ENCODE measurements at places on chromosomes 2 and 18.

GRCh38 chr2:43318791-43319190 is 92.4 kb upstream of the ZFP36L2 start:
- DNase-seq, result no peak

- DNase-seq, result no peak
Measured at GRCh38 chr2:101980368-101980767, 11.4 kb upstream of the IL1R2 start.

DNA sequence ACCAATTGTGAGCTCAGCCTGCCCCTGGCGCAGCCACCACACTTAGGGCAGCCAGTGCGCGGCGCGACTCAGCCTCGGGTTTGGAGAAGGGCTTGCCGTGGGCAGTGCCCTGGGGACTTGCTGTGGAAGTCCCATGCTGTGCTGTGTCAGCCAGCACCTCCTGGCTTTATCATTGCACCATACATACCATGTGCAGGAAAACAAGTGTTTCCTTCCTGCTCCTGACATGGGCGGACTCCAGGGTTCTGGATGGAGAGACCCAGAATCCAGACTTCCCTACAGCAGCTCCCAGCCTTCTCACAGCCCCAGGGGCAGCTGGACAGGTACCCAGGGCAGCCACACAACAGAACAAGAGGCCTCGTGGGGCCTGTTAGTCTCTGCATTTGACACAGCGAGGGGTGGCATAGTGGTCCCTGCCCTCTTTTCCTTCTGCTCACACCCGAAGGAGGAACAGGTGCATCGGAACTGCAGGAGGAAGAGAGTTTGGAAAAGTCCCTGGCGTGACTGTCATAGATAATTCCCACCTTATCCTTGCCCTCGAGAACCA is 54.2 kb downstream of the SDC1 start:
- DNase-seq, result no peak

DNA sequence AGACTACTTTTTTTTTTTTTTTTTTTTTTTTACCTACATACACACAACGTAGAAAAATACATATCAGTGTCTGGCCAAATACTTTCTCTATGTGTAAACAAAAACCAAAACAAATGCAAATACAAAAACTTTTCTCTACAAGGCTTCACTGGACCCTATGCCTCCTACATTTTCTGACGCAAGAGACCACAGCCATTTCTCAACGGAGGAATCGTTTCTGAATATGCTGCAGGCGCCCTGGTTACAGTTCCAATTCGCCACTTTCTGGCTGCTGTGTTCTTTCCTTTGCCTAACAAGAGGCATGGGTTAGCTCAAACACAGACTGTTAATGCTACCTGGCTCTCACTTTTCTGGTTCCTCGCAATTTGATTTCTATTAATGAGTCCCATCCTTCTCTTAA is 96.4 kb downstream of the EPB41L3 start:
- no peak for DNase-seq

DNA sequence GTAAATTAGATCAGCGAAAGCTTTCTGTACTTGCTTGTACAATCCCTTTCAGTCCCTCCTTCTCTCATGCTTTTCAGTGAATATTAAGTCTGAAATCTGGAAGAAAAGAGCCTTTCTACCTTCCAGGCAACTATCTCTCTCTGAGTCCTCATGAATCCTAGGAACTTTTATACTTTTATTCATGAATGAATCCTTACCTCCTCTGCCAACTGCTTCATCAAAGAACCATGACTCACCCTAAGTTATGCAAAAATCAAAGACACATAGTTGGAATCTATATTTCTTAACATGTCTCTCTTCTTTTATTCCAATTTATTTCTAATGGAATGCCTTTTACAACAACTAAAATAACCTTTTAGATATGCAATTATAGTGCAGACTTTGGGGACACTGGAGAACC is 394.2 kb downstream of the CLIP4 start:
- DNase-seq, result no peak

GRCh38 chr2:195363496-195363895 is 293.5 kb upstream of the SLC39A10 start:
- no peak for DNase-seq

GRCh38 chr18:80135136-80135535 is 26.1 kb downstream of the ADNP2 start:
- DNase-seq, result no peak

- no peak for DNase-seq
Measured at GRCh38 chr18:46728219-46728930, 28.5 kb downstream of the ST8SIA5 start.

GRCh38 chr2:169193618-169194017 is 124.3 kb downstream of the DHRS9 start:
- no peak for DNase-seq

GRCh38 chr18:27750923-27751322 is 426.0 kb downstream of the CDH2 start:
- DNase-seq, result no peak

DNA sequence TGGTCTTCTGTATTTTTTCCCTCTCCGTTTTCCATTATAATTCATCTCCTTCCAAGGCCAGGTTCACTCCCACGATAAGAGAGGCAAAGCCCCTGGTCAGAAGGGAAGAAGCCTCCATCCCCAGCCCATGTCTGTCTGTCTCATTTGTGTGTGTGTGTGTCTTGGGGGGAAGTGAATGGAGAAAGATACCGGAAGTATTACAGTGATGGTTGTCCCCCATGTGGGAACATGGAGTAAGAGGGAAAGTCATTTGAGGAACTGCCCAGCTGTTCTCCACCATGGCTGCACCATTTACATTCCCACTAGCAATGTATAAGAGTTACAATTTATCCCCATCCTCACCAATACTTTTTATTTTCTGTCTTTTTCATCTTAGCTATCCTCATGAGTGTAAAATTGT is 113.6 kb upstream of the ATP8B1 start:
- no peak for DNase-seq

DNA sequence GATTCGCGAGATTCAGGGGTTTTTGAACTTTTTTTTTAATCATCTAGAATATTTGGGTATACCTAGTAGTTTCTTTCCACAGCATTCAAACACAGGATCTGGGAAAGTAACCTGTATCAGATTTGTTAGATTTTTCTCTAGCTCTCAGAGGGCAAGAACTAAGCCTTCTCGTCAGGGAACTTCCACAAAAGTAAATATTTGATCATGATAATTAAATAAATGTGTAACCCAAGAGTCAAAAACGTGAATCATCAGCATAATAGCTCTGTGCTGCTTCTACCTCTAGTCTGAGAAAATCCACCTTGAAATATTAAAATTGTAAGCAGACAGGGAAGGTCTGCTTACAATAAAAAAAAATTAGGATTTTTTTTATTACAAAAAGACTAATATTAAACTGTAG is 225.7 kb upstream of the SPOPL start:
- no peak for DNase-seq

GRCh38 chr2:23604731-23605130 is 219.8 kb downstream of the KLHL29 start:
- no peak for DNase-seq

DNA sequence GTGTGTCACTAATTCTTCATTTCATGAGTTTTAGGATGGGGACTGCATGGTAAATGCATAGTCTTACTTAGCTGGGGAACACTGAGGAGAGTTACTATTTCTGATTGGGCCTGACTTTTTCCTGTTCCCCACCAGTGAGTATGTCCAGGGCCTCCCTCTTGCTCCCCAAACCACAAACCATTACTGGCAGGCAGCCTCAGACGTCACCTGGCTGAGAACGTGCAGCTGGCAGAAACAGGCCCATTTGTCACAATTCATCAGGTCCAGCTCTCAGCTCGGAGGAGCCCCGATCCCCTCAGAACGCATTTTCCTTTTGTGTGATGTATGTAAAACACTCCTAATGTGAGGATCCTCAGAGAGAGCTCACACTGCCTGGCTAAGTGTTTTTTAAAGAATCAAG is 71.7 kb upstream of the SIX3 start:
- DNase-seq, result no peak

DNA sequence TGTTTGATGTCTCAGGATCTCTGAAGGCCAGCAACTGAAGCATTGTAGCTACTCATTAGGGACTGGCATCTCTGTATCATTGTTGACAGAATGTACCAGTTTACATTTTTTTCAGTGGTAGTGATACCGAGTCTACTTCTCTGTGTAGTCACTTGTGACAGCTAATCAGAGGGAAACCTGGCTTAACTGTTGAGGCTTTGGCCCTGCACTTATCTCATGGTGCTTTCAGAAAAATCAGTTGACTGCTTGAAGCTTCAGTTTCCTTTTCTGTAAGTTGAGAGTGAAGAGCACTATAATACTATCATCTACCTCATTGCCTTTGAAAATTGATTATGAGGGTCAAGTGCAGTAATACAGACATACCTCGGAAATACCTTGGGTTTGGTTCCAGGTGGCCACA is 90.0 kb downstream of the COMMD1 start:
- no peak for DNase-seq

Measured in cortex of kidney (tissue), 1 donor.